ENCODE measurements at places on chromosomes 4 and X.

- no peak for DNase-seq
Observed at GRCh38 chr4:24024605-24025004, 134.8 kb upstream of the PPARGC1A start.

- DNase-seq = no peak
Observed at GRCh38 chrX:48045410-48046311, 25.8 kb downstream of the ZNF630 start.

- DNase-seq = no peak
Observed at GRCh38 chr4:156568041-156568440, 403.6 kb downstream of the PDGFC start.

GRCh38 chr4:101475246-101475645 lies 127.9 kb upstream of the PPP3CA start:
- DNase-seq = no peak

- no peak for DNase-seq
Observed at GRCh38 chr4:36000941-36001557, 243.3 kb downstream of the ARAP2 start.

DNA sequence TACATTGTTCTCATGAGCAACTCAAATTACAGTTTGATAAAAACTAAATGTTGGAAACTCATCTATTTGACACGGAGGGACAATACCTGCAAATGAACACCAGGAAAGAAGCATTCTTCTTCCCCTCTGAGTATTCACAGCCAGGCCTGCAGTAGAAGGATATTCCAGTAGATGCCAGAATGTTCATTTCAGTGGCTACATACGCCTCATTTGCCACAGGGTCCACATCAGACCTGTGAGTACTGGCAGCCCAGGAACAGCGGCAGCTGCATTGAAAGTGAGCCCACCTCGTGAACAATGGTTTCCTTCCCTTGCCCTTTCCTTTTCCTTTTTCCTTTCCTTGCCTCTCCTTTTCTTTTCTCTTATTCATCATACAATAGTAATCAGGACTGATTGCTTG lies 81.1 kb upstream of the NEIL3 start:
- no peak for DNase-seq

Measured in activated T-helper 1 cell treated with Interleukin-2 at 50 U/mL for 16 hours (primary cell).